ENCODE measurements at places on chromosomes 6 and 20.

GRCh38 chr6:129661536-129662405, 48.2 kb downstream of the ARHGAP18 start:
- no peak for DNase-seq

DNA sequence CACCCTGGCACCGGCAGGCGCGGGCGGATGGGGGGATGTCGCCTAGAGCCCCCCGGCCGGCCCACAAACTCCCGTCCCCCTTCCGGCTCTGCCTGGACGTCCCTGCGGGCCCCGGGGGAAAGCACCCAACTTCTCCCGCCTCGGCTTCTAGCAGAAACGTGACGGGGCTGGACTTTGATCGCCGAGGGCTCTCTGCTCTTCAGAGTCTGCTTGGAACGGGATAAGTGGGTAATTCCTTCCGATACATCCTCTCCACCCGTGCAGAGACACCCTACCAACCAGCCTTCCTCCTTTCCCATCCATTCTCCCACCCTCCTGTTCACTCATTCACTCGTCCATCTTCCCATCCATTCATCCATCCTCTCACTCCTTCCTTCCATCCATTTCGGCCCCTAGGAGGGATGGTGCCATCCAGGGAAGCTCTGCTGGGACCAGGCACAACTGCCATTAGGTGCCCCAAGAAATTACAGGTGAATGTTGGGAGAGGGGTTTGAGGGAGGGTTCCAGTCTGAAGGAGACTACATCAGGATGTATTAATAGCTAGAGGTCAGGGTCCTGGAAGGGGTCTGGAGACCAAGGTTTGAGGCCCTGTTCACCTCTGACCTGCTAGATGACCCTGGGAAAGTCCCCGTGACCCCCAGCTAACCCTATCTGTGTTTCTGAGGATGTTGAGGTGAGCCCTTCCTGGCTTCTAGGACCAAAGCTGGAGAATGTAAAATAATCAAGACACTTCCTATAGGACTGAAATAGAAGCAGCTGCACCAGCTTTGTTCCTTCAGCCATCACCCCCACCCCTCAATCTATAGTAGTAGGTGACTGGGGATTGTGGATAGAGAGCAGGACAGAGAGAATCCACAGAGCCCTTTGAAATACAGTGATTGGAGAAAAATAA, 538 bp downstream of the TTLL9 start:
- DNase-seq: no peak

GRCh38 chr20:20012541-20012940, 4.6 kb upstream of the NAA20 start:
- no peak for DNase-seq

DNA sequence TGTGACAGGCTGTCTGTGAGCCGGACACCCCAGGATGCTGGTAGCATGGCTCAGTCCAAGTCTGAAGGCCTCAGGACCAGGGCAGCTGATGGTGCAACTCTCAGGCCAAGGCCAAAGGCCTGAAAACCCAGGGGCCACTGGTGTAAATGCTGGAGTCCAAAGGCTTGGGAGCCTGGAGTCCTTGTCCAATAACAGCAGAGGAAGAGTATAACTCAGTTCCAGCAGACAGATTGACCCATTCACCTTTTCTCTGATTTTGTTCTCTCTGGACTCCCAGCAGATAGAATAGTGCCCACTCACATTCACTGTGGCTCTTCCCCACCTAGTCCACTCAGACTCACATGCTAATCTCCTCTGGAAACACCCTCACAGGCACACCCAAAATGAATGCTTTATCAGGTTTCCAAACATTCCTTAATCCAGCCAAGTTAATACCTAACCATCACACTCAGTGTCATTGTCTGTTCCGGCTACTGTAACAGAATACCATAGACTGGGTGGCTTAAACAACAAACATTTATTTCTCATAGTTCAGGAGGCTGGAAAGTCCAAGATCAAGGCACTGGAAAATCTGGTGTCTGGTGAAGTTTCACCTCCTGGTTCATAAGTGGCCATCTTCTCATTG, 5.0 kb upstream of the TRAF3IP2 start:
- no peak for DNase-seq

DNA sequence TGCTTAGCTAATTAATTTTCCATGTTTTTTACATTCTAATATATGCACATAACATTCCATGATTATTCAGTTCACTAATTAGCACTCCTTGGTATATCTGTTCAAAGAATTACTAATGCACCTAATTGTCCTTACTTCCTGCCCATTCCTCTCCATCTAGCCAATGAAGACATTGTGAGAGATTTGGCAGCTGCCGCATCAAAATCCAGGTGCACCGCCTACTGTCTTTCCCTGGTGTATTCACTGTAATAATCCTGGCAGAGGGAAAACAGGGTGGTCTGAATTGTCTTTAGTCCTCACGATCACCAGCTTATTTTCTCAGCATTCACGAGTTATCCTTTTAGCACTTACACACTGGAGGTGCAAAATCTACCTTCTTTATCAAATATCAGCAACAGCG, 61.0 kb upstream of the SCGN start:
- no peak for DNase-seq

- no peak for DNase-seq
These were observed 151.3 kb downstream of the CDC5L start for GRCh38 chr6:44538807-44539201.

GRCh38 chr6:166814390-166814789, 142.0 kb downstream of the RNASET2 start:
- DNase-seq: no peak

- no peak for DNase-seq
These were observed 31.3 kb upstream of the CCDC167 start for GRCh38 chr6:37531026-37531425.

DNA sequence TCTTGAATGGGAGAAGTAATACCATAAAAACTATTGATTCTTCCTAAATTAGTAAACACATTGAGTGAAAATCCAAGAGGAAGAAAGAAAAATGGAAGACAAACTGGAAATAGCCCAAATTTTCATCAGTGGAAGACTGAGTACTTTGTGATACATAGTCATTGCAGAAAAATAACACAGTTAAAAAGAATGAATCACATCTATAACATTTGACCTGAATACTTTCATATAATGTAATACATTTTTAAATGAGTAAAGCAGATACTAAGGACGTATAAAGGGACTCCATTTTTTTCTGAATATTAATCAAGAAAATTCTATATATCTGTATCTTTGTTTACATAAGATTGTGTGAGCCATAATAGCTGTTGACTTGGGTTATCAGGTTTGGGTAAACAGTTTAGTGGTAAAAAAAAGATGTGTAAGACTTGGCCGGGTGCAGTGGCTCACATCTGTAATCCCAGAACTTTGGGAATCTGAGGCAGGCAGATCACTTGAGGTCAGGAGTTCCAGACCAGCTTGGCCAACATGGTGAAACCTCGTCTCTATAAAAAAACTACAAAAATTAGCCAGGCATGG, 4.3 kb upstream of the SLC17A2 start:
- DNase-seq: no peak

DNA sequence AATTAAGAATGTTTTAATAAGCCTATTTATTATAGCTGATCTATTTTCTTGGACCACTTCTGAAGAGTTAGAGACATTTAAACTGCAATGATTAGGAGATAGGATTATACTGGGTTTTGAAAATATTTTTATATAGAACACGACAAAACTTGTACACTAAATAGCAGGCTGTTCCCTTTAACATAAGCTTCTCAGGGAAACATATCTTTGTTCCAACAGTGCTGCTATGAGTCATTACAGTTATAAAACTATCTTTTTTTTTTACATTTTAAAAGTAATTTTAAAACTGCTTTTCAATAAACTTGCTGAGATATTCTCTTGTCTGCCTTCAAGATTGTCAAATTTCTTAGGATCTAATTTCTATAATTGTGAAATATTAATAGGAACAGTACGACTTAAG, 389.1 kb downstream of the ARHGAP18 start:
- no peak for DNase-seq

DNA sequence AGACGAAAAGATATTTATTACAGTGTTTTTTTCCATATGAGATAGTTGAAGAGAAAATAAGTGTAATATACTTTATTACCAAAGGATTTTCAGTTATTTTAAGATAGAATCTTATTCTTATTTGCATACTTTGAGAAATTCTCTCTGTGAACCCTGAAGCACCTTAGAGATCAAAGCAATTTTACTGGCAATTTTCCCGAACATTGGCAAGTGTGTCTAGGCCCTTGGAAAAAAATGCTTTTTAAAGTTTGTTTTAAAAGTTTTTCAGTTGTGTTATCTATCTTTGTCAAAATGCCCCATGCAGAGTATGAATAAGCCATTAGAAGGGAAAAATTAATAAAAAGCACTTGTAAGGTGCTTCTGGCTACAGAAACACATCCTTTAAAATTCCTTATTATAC, 276.8 kb upstream of the HSF2 start:
- DNase-seq: no peak

DNA sequence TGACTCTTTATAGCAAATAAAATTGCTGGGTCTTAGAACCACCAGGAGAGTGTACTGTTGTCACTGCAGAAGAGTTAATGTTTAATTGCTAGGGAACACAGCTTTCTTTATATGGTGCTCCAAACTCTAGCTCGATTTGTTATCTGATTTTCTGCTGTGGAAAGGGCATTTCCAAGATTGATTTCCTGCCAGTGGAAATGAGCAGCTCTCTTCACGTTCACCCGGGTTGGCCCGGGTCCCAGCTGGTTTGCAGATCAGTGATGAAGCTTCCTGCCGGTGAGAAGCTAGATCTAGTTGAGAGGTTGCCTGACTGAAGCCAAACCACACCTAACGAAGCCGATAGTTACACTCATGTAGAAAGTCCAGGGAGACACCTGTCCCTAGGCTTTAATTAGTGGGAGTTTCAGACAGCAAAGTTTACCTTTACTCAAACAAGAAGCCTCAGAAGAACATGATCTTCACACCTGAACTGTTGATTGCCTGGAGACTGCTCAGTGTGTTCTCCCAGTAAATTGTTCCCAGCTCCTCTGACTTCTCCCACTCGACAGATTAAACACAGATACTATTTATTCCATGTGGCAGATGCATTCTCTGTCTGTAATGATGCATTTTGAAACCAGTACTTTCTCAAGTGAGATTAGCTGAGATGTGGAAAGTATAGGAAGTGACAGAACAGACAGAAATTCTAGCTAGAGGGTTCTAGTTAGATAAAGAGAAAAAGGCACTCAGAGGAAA, 27.8 kb downstream of the PAQR8 start:
- peak; percentile 13 for DNase-seq

- DNase-seq: no peak
These were observed 85.3 kb downstream of the PTPN1 start for GRCh38 chr20:50595433-50595895.

DNA sequence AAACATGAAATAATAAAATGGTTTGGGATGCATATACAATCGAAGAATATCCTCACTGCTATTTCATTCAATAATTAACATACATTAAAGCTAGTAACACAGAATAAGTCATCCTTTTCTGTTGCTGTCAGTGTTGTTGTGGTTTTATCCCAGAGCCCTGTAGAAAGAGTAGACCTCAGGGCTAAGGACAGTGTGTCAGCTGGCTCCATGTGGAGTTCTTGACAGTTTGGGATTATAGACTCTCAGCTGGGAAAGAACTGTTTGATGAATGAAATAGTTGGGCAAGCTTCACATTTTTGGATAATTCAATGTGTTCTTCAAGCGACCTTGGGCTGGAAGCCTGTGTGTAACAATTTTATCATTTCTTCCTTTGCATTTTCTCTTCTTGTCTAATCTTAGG, 10.1 kb downstream of the UTRN start:
- DNase-seq: no peak

GRCh38 chr20:59664421-59664941, 60.1 kb downstream of the PHACTR3 start:
- DNase-seq: no peak

- DNase-seq: no peak
These were observed 19.1 kb downstream of the SLX4IP start for GRCh38 chr20:10454151-10454750.

DNA sequence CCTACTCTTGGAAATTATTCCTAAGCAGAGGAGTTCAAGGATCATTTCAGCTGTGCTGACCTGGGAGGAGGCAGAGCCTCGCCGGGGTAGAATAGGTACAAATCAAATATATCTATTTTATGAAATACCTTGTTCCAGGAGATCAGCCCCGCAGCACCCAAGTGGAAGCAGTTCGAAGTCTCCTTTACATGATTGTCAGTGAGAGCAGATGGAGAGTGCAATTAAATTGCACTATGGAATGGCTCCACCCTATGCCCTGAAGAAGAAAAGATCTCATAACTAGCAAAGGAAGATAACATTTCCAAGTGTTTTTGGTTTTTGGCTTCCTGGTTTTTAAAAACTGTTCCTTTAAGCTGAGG, 31.4 kb downstream of the DUSP22 start:
- no peak for DNase-seq

DNA sequence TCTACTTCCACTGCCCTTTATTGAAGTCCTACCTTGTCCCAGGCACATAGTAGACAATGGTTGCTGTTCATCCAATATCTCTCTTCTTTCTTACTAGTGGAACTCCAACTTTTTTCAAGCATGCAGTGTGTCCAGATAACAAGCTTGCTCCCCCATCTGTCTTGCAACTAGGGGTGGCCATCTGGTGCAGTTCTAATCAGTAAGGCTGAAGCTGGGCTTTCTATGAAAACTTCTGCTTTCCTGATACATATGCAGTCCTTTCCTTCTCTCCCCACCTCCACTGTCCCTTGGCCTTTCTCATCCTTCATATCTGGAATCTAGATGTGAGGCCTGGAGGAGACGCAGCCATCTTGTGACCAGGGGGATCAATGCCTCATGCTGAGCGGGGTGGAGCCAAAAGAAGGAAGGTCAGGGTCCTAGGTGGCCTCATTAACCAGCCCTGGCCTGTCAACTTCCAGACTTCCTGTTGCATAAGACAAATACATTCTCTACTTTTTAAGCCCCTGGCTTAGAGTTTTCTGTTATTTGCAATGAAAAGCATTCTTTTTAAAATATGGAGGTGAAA, 59.6 kb upstream of the ZFP64 start:
- DNase-seq: no peak

- DNase-seq: no peak
These were observed 557.2 kb downstream of the EYS start for GRCh38 chr6:65149841-65150240.

GRCh38 chr20:1119524-1119923, 1.1 kb downstream of the PSMF1 start:
- no peak for DNase-seq

GRCh38 chr6:4323322-4323721, 187.9 kb upstream of the ECI2 start:
- DNase-seq: no peak

DNA sequence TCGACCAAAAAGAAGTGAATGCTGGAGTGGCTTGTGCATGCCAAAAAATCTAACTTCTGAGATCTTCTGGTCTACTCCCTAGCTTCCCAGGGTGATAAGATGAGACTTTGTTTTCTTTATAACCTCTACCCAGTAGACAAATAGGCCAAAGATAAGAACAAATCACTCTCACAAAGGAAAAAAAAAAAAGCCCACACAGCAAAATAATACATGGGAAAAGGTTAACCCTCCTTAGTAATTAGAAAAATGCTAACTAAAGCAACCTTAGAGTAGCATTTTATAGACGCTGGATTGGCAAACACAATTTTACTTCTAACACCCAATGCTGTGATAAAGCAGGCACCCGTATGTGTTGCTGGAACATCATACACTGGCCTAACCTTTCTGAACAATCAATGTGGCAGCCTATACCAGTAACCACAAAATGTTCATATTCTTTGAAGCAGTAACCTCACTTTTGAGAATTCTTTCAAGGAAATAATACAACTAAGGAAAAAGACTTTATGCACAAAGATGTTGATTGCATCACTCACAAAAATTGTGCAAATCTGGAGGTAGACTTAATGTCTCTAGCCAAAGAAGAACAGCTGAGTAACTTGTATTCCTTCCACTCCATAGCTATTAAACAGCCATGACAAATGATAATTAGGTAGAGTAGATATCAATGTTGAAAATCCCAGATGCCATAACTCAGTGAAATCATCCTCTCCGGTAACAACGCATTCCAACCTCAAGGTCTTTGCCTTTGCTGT, 116.3 kb upstream of the QKI start:
- no peak for DNase-seq
